ENCODE measurements at places on chromosomes 7 and 10. TPM values are rescaled to one million over a fixed set of nuclear protein-coding genes. Genes with fewer than 3 reads are reported as not detected.

DNA sequence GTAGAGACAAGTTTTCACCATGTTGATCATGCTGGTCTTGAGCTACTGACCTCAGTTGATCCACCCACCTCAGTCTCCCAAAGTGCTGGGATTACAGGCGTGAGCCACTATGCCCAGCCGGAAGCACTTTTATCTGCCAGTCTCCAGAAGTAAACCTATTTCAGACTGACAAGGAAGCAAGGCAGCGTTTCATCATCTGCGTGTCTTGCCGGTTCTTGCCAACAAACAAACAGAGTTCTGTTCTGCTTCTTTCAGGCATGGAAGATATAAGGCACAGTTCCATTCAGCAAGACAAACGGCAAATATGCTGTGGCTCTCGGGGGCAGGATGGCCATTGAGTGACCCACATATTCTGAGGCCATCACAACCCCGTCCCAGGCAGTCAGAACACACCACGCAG lies 15.5 kb upstream of the LARP4B start:
- no peak overlapping the region for H3K4me3 ChIP-seq
- no peak overlapping the region for H3K27ac ChIP-seq
- H3K36me3 ChIP-seq: no peaks in the 10 kb centered on the region
- no peak for DNase-seq
- peaks cover 21% of the 10 kb centered on the region for H3K4me1 ChIP-seq

DNA sequence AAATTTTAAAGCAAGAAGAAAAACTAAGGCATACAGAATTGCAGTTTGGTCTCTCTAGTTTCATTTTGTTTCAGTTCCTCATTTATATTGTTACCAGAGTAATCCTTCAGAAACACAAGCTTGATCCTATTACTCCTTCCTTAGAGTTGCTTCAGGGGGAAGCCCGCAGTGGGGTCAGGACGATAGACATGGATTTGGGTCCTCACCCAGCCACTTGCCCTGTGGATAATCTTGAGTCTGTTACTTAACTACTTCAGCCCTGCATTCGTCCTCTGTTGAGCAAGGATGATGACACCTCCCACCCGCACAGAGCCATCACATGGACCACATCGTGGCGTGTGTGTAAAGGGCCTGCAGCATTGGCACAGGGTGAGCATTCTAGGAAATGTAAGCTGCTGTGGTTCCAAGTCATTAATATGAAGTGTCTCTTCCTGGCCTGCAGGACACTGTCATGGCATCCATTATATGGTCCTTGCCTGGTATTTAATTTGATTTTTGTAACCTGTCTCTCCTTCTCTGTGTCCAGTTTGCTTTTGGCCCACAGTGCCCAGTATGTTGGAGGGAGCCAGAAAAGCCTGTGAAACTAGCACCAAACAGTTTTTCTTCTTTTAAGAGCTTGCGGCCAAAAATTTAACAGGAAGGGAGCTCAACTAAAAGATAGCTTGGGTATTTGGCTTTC lies 111.2 kb downstream of the EEPD1 start:
- H3K4me1 ChIP-seq: peaks cover 5% of the 10 kb centered on the region
- H3K36me3 ChIP-seq: no peaks in the 10 kb centered on the region
- no peaks in the 10 kb centered on the region for H3K27me3 ChIP-seq
- H3K27ac ChIP-seq: no peak overlapping the region
- H3K4me3 ChIP-seq: no peak overlapping the region
- DNase-seq: no peak

- H3K36me3 ChIP-seq: peaks cover 2% of the 10 kb centered on the region
- H3K27ac ChIP-seq: peak overlapping the region; percentile 79
- no peak for DNase-seq
These were observed 66.1 kb downstream of the ADD3 start for GRCh38 chr10:110073896-110074295.

DNA sequence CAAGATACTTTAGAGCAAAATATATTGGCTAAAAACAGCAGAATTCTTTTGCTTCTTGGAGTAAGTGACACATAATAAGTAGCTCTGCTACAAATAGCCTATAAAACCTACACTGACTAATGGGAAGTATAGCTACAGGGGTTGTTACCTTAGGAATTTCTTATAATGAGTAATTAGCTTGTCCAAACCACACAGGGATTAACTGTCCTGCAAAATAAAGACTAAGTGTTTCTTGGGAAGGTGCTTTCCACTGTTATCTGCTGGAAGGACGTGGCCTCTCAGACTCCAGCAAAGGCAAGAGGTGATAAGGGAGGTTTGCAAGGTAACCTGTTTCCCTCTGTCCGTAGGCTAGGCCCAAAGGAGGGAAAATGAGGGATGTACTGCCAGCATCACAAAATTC lies 302.4 kb downstream of the DOCK4 start:
- H3K4me1 ChIP-seq: no peaks in the 10 kb centered on the region
- no peaks in the 10 kb centered on the region for H3K36me3 ChIP-seq
- no peak overlapping the region for H3K4me3 ChIP-seq

GRCh38 chr10:126565871-126566270 lies 104.6 kb downstream of the C10orf90 start:
- no peak overlapping the region for H3K27ac ChIP-seq
- no peak for DNase-seq
- H3K27me3 ChIP-seq: no peaks in the 10 kb centered on the region
- no peaks in the 10 kb centered on the region for H3K36me3 ChIP-seq
- H3K4me1 ChIP-seq: no peaks in the 10 kb centered on the region

DNA sequence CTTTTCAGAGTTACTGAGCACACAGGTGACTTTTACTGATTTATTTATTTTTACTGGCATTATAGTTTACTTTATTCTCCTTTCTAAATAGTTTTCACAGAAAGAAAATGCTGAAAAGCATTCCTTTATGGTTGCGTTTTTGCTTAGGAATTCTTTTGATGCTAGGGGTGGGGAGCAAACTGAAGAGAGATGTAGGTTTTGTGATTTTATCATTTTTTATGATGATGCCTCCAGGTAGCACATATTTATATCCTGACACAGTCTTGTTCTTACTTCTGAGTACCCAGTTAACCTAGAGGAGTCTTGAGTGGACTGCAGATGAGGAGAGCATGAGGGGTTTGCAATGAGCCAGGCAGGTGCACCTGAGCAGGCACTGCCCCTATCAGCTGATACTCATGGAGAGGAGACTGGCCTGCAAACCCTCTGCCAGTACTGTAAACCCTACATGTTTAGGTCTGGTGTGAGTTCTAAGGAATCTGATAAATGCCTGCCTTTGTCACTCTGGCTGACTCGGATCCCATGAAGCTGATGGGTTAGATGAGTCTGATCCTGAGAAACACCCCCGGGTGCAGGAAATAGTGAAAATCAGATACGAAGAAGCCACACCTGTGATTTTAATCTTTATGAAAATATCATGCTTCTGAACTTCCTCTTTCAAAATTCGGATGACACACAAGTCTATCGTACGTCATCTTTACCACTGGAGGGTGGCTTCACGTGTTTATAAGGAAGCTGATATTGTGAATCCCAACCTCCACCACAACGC lies 302.9 kb downstream of the WDR37 start:
- peaks cover 12% of the 10 kb centered on the region for H3K4me1 ChIP-seq
- no peak overlapping the region for H3K27ac ChIP-seq
- H3K27me3 ChIP-seq: peaks cover 12% of the 10 kb centered on the region
- no peaks in the 10 kb centered on the region for H3K36me3 ChIP-seq

GRCh38 chr7:98984126-98984525 lies 105.8 kb downstream of the TRRAP start:
- H3K36me3 ChIP-seq: peaks cover 84% of the 10 kb centered on the region
- H3K27ac ChIP-seq: no peak overlapping the region
- peaks cover 28% of the 10 kb centered on the region for H3K4me1 ChIP-seq
- H3K4me3 ChIP-seq: no peak overlapping the region

GRCh38 chr7:148163246-148163645 lies 427.3 kb upstream of the C7orf33 start:
- no peak overlapping the region for H3K4me3 ChIP-seq
- H3K4me1 ChIP-seq: no peaks in the 10 kb centered on the region
- H3K36me3 ChIP-seq: no peaks in the 10 kb centered on the region

DNA sequence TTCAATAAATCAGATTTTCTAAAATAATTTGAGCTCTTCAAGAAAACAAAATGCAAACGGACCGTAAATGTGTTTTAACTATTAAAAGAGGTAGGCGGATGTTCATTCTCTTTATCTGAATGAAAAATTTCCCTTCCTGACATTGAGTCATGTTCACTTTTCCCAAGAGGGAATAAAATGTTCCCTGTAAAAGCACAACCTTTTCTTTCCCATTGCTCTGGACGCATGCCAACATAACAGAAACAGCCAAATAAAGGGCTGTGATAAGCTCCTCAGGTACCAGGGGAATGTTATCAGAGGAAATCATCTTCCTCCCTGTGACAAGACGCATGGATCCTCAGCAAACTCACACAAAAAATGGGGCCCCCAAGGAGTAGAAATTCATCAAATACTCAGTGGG lies 251.8 kb downstream of the MTERF1 start:
- H3K36me3 ChIP-seq: no peaks in the 10 kb centered on the region
- H3K4me3 ChIP-seq: no peak overlapping the region
- H3K27me3 ChIP-seq: peaks cover 4% of the 10 kb centered on the region
- H3K4me1 ChIP-seq: no peaks in the 10 kb centered on the region

- H3K27ac ChIP-seq: no peak overlapping the region
- H3K4me1 ChIP-seq: no peaks in the 10 kb centered on the region
- no peaks in the 10 kb centered on the region for H3K36me3 ChIP-seq
- H3K27me3 ChIP-seq: peaks cover 8% of the 10 kb centered on the region
These were observed 569.4 kb downstream of the HTR7 start for GRCh38 chr10:90288391-90288933.

- no peaks in the 10 kb centered on the region for H3K4me1 ChIP-seq
- H3K36me3 ChIP-seq: no peaks in the 10 kb centered on the region
- no peak overlapping the region for H3K27ac ChIP-seq
- no peaks in the 10 kb centered on the region for H3K27me3 ChIP-seq
- DNase-seq: no peak
These were observed 240.7 kb downstream of the TSPAN12 start for GRCh38 chr7:120617275-120617674.

GRCh38 chr10:21661935-21662334 lies 127.9 kb downstream of the MLLT10 start:
- H3K36me3 ChIP-seq: peaks cover 6% of the 10 kb centered on the region
- no peak overlapping the region for H3K27ac ChIP-seq
- H3K27me3 ChIP-seq: no peaks in the 10 kb centered on the region
- no peak overlapping the region for H3K4me3 ChIP-seq
- H3K4me1 ChIP-seq: peaks cover 25% of the 10 kb centered on the region
- no peak for DNase-seq

GRCh38 chr7:132394283-132395198 lies 181.7 kb downstream of the PLXNA4 start:
- no peaks in the 10 kb centered on the region for H3K27me3 ChIP-seq
- peak; percentile 51 for DNase-seq
- H3K4me3 ChIP-seq: no peak overlapping the region
- no peak overlapping the region for H3K27ac ChIP-seq
- H3K36me3 ChIP-seq: no peaks in the 10 kb centered on the region

DNA sequence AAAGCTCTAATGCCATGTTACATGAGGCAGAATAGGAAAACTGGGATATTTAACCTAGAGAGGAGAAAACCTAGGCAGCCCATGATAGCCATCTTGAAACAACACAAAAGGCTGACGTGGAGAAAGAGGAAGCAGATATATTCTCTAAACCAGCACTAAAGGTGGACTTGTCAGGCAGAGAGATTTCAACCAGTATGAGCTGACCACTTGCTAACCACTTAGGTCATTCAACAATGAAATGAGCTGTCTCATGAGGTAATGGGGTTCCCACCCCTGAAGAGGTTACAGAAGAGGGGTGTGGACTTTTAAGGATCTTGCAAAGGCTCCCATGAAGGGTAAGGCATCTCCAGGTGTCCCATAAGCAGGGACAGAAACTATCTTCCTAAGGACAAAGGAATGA lies 26.8 kb upstream of the EGR2 start:
- H3K27me3 ChIP-seq: peaks cover 10% of the 10 kb centered on the region
- H3K4me1 ChIP-seq: peaks cover 27% of the 10 kb centered on the region
- H3K4me3 ChIP-seq: no peak overlapping the region
- H3K27ac ChIP-seq: no peak overlapping the region
- H3K36me3 ChIP-seq: peaks cover 2% of the 10 kb centered on the region
- no peak for DNase-seq

The CHAT gene
- total RNA-seq: not detected
